ENCODE measurements at places on chromosomes 5 and 9. TPM values are rescaled to one million over a fixed set of nuclear protein-coding genes. Genes with fewer than 3 reads are reported as not detected.

DNA sequence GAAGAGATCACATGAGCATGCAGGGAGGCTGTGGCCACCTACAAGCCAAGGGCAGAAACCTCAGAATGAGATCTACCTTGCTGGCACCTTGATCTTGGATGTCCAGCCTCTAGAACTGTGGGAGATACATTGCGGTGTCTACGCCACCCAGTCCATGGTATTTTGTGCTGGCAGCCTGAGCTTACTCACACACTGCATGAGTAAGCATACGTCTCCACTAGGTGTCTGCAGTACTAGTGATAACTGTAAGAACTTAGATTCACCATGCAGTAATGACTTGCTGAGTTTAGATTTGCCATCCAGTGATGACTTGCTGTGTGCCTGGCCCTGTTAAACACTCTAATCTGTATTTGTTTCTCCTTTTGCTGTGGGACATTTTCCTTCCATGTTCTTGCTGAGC is 417.7 kb downstream of the GADD45G start:
- peak; percentile 31 for DNase-seq

Gene RLN2
- total RNA-seq: not detected

Gene FIBCD1
- 36.2 TPM for total RNA-seq

Gene FOXD4L5
- 0.07 TPM for total RNA-seq

DNA sequence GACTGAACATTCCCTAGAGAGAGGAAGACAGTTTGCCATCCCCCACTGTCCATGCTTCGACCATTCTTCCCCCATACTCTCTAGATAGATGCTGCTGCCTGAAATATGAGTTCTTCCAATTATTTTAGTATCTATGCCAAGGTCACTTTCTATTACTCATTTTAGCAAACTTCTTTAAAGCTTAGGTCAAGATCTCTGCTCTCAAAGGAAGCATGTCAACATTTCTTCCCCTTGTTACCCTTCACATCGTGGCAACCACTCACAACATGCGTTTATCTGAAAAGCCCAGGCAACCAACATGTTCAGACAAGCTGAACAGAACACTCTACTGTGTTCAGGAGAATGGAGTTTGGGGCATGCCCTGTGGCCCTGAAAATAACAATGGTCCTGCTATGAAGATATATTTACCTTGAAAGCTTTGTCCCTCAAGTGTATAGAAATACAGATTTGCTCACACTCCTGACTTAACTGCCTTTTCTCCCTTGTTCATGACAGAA is 138.4 kb upstream of the KIF2A start:
- DNase-seq: no peak

DNA sequence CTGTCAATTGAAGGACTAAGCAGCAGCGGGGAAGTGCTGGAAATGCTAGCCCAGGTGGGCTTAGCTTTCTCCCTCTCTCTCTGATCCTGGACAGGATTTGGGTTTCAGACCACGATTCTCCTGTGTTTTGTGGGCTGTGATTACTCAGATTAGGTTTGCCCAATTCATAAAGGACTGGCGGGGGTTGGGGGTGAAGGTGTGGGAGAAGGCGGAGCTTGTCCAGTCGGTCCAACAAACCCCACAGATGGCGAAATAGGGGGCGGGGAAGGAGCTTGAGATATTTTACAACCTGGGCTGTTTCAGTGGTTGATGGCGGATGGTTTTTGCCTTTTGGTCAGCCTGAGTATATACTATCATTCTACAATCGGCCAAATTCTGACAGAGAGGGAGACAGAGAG is 35.2 kb downstream of the PCDHAC2 start:
- DNase-seq: no peak

- DNase-seq: peak; percentile 71
Measured at GRCh38 chr5:128062172-128062746, 21.3 kb upstream of the SLC12A2 start.

Gene C5orf52
- total RNA-seq: not detected

DNA sequence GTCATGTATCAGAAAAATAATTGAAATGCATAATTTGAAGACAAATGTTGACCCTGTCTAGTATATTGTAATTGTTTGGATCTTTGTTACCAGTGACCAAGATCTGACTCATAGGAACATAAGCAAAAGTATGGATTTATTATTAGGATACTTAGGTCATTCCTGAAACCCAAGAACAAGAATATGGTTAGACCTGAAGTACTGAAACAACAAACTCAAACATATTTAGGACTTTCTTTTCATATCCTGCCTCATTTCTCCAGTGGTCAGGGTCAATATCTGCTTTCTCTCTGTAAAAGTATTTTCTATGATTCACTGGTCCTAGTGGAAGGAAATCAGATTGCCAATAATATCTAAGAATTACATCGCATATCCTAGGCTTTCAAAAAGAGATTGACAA is 1937.1 kb upstream of the WWC1 start:
- DNase-seq: no peak

Gene SPATA31E1
- not detected for total RNA-seq

Gene CER1
- total RNA-seq: not detected

- DNase-seq: no peak
Measured at GRCh38 chr9:18526685-18527084, 52.7 kb downstream of the ADAMTSL1 start.

Gene NEUROG1
- total RNA-seq: not detected

DNA sequence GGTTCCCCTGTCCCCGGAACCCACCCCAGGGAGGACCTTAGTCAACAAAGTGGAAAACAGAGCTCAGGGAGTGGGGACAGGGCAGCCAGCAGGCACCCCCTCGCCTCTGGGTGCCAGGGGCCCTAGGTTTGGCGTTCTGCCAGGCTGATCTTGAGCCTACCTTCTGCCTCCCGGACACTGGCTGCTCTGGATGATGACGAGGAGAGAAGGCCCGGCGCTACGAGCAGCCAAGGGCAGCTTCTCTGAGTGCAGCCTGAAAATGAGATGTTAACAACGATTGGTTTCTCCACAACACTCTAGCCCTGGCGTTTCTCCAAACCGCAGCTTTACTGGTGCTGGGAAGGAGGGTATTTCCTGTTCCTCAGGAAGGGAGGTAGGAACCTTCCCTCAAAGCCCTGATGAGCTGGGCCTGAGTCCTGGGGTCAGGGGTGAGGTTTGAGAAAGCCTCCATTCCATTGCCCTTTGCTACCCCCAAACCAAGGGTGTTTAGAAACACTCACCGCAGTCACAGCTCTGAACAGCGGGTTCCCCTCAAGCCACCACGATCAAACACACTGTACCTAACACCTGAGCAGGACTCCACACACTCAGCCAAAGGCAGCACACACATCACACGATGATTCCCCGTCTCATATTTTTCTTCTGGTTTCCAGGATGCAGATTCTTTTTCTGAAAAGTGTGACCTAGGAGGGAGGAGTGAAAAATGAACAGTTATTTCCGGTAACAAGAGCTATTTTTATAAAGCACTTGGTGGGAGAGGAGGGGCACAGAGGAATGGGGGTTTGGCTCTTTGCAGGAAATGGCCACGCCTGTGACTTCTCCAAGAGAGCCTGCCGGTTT is at the start of gene STING1:
Gene STING1, minus strand, starts transcription at position 709 of the 840 bp plus-strand sequence. CDS start 1,054 bp downstream, outside the sequence.
- peak; percentile 100 for DNase-seq

DNA sequence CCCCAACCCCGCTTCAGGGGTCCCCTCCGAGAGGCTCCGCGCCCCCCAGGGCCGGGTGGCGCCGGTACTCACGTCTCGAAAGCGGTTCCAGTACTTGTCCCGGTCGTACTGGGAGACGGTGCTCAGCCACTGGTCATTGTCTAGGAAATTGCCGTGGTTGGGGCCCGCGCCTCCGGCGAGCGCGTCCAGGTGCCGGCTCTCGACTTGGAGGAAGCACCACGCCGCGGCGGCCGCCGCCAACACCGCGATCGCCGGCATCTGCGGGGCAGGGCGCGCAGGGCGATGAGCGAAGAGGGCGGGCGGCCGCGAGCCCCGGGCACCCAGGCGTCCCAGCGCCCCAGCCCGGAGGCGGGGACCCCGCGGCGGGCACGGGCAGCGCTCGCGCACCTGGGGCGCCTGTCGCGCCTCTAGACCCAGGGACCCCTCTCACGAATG is 808 bp downstream of the SPOCK1 start:
- no peak for DNase-seq

Gene CD274
- total RNA-seq: 31.2 TPM

DNA sequence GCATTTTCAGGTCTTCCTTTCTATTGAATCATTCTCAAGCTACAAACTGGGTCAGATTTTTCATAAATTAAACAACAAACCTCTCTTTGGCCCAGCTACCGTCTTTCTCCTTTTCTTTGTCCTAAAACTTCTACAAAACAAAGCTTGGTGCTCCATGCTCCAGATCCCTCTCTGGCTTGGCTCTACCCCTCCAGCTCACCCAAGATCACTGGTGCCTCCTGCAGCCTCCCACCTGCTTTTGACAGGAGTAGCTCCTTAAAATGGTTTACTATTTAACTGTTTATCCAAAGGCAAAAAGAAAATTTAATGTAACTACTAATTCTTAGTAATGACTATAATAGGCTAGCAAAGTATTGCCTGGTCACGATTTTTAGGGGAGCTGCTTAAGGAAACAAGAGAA is 10.7 kb upstream of the SERINC5 start:
- no peak for DNase-seq

DNA sequence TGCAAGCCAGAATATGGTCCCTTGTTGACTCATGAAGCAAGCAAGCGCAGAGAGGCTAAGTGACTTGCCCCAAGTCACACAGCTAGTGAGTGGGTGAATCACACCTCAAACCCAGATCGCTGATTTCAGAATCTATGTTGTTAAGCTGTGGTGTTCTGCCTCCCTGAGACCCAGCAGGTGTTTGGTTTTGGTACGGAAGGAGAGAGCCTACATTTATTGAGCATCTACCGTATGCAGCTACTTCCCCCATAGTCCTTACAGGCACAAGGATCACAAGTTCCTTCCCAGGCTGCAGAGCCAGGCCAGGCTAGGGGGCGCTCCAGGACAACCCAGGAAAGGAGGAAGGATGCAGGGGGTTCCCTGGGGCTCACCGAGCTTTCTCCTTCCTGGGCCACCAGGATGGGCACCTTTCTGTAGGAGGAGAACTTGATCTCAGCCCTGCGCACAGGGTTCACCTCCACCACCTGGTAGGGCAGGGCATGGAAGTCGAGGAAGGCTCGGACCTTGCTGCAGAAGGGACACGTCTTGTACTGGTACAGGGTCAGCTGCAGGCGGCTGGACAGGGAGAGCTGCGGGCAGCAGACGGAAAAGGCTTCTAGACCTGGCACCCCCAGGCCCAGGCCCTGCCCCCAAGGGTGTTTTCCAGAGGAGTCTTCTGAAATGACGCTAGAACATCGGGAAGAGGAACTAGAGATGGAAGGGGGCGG is 2.5 kb downstream of the PTGES2 start:
- peak; percentile 51 for DNase-seq

Gene PTGES
- 1.0 TPM for total RNA-seq

Gene TRIM14
- total RNA-seq: 78.0 TPM

GRCh38 chr9:72691671-72692070 is 170.3 kb downstream of the TMC1 start:
- no peak for DNase-seq

Data from M059J (cell line).